ENCODE measurements at places on chromosomes 12 and 14.

GRCh38 chr14:50399251-50400032 is 2.8 kb upstream of the CDKL1 start:
- DNase-seq, result no peak

- no peak for DNase-seq
Observed at GRCh38 chr12:110921262-110921661, 883 bp upstream of the MYL2 start.

DNA sequence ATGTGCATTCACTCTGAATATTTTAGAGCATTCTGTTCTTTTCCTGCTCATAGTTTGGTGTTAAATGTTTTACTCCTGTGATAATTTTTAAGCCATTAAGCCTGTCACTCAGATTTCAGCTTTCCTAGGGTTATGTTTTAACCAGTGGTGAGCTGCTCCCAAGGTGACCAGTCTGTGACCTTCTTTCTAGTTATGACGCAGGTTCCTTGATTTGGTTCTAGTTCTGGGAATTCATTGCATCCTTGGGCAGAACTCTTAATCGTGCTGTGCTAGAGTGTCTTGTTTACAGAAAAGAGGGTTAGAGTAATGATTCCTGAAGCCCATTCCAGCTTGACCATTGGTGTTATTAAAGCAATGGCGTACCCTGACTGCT is 2.2 kb downstream of the GABARAPL1 start:
- no peak for DNase-seq

DNA sequence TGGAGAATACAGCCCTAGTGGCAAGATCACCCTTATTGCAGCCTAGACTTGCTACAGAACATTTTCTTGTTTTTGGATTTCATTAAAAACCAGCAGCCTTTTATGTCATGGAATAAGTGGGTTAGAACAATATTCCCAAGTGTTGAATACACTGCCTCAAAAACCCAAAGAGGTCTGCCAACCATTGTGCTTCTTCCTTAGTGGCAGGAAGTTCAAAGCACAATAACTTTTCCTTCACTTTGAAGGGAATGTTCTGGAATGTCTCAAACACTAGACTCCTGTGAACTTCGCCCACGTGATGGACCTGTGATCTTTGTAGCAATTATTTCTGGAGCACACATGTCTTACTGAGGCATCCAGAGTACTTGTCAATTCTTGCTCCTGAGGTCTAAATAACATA is 8.5 kb downstream of the SLC17A8 start:
- no peak for DNase-seq

GRCh38 chr12:25249931-25250738 is 594 bp downstream of the KRAS start:
- DNase-seq, result peak; percentile 36

DNA sequence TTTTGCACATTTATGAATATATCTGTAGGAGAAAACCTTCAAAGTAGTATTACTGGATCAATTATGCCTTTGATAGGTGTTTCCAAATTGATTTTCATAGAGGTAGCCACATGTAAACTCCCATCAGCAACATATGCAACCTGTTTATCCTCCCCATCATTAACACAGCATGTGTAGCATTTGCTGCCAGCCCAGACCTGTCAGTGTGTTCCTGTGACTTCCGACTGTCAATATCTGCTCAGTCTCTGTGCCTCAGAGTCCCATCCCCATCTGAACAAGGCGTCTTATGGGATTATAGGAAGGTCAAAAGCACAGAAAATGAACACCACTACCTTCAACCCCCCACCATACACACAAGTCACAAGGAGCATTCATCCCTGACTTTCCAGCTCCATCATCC is 9.5 kb upstream of the CAPRIN2 start:
- DNase-seq, result no peak

GRCh38 chr12:12019881-12020280 is 50.9 kb upstream of the BCL2L14 start:
- DNase-seq, result no peak

- peak; percentile 25 for DNase-seq
Observed at GRCh38 chr14:61662437-61663311, 32.6 kb upstream of the HIF1A start.

DNA sequence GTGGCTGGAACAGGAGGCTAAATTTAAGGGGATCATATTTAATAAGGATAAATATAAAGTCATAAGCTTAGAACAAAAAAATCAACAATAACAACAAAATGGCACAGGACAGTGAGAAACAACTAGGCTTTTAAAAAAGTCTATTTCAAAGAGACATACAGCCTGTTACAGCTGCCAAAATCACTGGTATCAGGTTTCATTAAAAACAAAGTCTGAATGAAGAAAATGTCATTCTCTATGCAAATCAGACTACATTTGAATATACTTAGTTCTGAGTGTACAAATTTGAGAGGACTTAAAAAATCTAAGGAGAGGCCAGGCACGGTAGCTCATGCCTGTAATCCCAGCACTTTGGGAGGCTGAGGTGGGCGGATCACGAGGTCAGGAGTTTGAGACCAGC is 44.0 kb downstream of the TFCP2 start:
- no peak for DNase-seq

DNA sequence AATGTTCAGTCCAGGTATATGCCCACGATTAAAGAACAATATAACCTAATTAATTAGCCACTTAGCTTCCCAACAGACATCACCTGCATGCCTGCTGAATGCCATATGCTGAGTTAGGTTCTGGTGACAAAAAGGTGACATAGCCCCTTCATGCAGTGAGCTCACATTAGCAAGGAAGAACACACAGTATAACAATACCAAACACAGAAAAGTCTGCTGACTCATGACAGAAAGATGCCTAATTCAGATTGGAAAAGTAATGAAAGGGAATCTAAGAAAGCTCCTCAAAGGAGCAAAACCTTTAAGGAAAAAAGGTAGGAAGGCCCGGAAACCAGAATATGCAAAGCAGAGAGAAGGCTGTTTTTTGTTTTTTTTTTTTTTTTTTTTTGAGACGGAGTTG is 59.0 kb downstream of the FERMT2 start:
- DNase-seq, result no peak

Measured in stimulated activated CD4-positive, alpha-beta T cell treated with anti-CD3 and anti-CD28 coated beads, TNF-alpha, amount 100 ng/mL, for 1 hour (primary cell).